NCI-H1105 treated with DMSO at 0.1 percent for 48 hours (cell line): ENCODE measurements at places on chromosomes 3 and 15.
A peak's percentile ranks its signal among the peaks of the same experiment; 100 is the strongest.

DNA sequence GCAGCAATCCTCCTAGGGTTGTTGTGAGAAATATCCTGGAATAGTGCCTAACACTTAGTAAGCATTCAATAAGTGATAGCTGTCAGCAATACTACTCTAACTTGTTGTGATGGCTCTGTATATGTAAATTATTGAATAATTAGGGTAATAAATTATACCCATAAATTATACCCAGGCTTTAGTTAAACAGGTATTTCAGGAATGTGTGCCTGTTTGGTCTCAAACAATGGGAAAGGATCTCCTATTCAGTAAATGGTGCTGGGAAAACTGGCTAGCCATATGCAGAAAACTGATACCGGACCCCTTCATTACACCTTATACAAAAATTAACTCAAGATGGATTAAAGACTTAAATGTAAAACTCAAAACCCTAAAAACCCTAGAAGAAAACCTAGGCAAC, 14.8 kb upstream of the ARNT2 start:
- no peak for DNase-seq

GRCh38 chr3:186209810-186210752, 101.2 kb upstream of the ETV5 start:
- peak; percentile 87 for DNase-seq

GRCh38 chr3:167691366-167691765, 37.6 kb upstream of the WDR49 start:
- DNase-seq: no peak

DNA sequence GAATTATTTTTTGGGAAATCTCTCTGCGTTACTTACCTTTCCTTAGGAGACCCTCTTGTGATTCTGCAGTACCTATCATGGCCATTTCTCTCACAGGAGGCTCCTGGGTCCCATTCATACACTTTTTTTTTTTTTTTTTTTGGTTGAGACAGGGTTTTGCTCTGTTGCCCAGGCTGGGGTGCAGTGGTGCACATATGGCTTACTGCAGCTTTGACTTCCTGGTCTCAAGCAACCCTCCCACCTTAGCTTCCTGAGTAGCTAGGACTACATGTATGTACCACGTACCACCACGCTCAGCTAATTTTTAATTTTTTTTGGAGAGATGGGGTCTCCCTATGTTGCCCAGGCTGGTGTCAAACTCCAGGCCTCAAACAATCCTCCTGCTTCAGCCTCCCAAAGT, 36.1 kb downstream of the TRAK1 start:
- no peak for DNase-seq

GRCh38 chr3:194489736-194490612, 3.2 kb upstream of the ATP13A3 start:
- DNase-seq: no peak

DNA sequence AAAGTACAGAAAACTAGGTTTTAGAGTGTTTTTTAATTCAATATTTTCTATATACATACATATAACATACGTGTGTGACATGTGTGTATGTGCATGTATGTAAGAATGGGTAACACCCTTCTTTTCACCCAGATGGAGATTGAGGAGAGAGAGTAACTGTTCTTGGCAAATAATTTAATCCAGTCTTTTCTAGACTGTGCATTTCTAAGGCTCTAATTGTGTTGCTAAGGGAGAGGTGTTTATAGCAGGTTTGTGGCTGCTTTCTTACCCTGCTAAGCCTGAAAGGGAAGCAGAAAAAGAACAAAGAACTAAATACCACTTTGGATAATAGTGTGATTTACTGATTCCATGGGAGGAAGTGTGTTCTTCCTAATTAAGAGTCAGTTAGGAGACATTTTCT, 46.0 kb upstream of the ALDH1L1 start:
- no peak for DNase-seq

DNA sequence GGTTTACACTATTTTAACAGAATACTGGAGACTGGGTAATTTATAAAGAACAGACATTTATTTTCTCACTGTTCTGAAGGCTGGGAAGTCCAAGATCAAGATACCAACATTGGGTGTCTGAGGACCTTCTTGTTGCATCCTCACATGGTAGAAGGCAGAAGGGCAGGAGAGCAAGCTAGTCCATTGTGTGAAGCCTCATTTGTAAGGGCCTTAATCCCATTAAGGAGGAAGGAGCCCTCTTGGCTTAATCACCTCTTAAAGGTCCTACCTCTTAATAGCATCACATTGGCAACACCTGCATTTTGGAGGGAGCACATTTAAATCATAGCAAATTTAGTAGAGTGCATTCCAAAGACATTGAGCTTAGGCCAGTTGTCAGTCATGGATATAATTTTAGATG, 26.2 kb downstream of the UBE2Q2 start:
- no peak for DNase-seq
